ENCODE measurements at places on chromosomes 7 and 10. TPM values are rescaled to one million over a fixed set of nuclear protein-coding genes. Genes with fewer than 3 reads are reported as not detected.

Gene PMPCB
- total RNA-seq: 67.9 TPM

Gene CCL24
- not detected for total RNA-seq

Gene SLC26A5
- total RNA-seq: not detected

Gene TEX36
- total RNA-seq: not detected

Gene NPC1L1
- total RNA-seq: 0.07 TPM

Gene NT5C2
- 94.9 TPM for total RNA-seq

Gene GSDME
- total RNA-seq: 32.0 TPM

Gene MORN4
- 9.1 TPM for total RNA-seq

Gene CYP3A7
- total RNA-seq: not detected

Gene HPSE2
- not detected for total RNA-seq

Gene NRCAM
- 73.7 TPM for total RNA-seq

Gene PIP
- total RNA-seq: not detected

Gene LRRC72
- total RNA-seq: not detected

Gene CAPZA2
- 119 TPM for total RNA-seq
